Caki2 (cell line): ENCODE measurements at places on chromosomes 1 and 21. TPM values are rescaled to one million over a fixed set of nuclear protein-coding genes. Genes with fewer than 3 reads are reported as not detected.

Gene LRRIQ3
- 0.32 and 0.68 TPM in 2 replicates for total RNA-seq

- DNase-seq: no peak
Measured at GRCh38 chr21:37425684-37426083, 59.1 kb downstream of the DYRK1A start.

GRCh38 chr1:242185731-242186130 is 186.8 kb upstream of the MAP1LC3C start:
- DNase-seq: no peak

DNA sequence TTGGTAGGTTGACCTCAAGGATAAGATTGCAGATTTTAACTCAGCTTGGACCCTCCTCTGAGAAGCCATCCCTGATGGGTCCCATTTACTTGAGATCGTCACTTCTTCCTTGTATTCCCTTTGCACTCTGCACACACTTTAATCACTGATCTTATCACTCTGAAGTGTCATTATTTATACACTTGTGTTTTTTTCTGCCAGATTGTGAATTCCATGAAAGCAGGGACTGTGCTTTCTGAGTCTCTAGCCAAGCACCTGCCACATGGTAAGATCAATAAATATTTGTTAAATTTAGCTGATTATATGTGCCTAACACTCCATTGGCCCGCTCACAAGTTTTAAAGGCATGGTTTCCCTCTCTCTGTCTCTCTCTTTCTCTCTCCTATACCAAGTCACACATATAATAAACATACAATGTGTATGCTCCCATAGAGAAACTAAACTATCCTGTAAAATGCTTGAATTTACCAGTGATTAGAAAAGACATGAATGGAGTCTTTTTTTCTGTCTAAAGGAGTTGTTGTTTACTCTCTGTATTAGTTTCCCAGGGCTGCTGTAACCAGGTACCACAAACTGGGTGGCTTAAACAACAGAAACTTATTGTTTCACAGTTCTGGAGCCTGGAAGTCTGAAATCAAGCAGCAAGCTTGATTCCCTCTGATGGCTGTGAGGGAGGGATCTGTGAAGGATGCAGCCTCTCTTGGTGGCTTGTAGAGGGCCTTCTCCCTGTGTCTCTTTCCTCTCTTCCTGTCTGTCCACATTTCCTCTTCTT is 105.2 kb upstream of the GADD45A start:
- no peak for DNase-seq

GRCh38 chr21:43289966-43290365 is 121.2 kb downstream of the CRYAA start:
- no peak for DNase-seq

DNA sequence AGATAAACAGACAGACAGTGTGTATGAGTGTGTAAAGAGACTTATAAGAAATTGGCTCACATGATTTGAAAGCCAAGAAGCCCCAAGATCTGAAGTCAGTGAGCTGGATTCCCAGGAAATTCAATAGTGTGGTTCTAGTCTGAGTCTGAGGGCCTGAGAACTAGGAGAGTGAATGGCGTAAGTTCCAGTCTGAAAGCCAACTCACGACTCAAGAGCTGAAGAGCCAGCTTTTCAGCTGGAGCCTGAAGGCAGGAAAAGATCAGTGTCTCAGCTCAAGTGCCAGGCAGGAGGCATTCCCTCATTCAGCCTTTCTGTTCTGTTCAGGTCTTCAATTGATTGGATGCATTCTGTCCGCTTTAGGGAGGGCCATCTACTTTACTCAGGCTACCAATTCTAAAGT is 257.2 kb downstream of the PLPP3 start:
- DNase-seq: no peak
